Suprapubic skin (tissue), 4 donors: ENCODE measurements at places on chromosomes 7 and 10.

DNA sequence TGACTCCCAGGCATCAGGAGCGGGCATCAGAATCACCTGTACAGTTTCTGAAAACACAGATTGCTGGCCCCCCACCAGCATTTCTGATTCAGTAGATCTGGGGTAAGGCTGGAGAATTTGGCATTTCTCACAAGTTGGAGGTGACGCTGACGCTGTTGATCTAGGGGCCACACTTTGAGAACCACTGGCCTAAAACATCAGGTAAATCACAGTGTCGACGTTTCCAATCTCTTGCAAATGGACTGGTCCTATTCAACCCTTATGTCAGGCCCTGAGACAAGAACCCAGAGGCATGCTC lies 564.0 kb downstream of the KCNMA1 start:
- DNase-seq, result no peak

- DNase-seq, result no peak
Measured at GRCh38 chr7:12596225-12596790, 25.8 kb downstream of the SCIN start.

GRCh38 chr7:14000247-14000646 lies 10.8 kb upstream of the ETV1 start:
- no peak for DNase-seq

DNA sequence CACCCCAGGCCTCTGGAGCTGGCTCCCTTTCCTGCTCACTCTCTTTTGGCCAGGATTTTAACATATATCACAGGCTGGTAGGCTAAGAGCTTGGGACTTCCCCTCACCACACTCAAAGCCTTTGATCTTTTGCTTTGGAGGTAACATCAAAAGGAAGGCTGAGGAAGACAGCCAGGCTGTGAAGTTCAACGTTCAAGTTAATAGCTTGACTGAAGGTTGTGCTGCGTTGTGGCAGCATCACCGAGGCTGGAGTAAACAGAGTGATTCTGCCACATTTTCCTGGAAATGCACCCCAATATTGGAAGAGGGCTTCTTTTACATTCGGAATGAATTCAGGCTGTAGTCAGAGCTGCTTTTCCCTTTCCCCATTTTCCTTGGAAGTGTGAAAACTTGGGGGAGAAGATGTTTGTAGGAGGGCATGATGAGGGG lies 57.3 kb downstream of the TCF7L2 start:
- DNase-seq, result no peak

- no peak for DNase-seq
Measured at GRCh38 chr7:151210087-151210854, at the start of gene H2BK1. Gene H2BK1, minus strand, starts transcription at chr7:151210488. Its CDS starts 170 bp downstream, at chr7:151210318.

DNA sequence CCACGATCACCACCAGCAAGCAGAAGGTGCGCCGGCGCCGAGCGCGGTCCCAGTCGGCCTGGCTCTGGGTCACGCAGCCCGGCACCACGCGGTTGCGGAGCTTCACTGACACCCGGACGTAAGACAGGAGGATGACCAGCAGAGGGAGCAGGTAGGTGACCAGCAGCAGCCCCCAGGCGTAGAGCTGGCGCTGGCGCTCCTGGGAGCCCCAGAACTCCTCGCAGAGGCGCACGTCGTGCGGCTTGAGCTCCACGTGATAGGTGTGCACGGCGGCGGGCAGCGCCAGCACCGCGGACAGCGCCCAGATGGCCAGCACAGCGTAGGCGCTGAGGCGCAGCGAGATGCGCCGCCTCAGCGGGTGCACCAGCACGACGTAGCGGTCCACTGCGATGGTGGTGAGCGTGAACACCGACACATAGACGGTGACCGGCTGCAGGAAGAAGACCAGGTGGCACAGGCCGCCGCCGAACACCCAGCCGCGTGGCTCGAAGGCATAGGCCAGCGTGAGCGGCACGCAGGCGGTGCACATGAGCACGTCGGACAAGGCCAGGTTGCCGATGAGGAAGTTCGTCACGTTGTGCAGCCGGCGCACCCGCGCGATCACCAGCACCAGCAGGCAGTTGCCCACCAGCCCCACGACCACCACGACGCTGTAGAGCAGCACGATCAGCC lies 920 bp downstream of the PRLHR start:
- no peak for DNase-seq

DNA sequence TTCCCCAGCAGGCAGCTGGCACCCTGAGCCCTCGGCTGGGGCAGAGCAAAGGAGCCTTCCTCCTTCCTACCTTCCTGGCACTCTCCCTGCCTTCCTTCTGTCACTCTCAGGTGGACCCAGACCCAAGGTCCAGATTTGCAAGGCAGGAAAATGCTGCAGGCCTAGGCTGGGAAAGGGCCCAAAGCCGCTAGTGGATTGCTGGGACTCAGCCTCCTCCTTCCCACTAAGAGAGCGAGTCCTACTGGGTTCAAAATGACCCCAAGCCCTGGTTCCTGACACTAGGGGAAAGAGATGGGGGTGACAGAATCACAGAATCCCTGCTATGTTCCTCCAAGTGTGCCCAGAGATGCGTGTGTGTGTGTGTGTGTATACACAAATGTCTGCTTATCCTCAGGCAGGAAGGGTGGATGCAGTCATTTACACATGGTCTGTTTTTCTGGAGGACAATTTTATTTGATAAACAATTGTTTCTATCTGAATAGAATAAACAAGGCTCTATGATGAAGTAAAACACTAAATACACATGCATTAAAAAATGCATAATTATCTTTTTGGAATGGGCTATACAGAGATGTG lies 1.3 kb upstream of the PLAU start:
- no peak for DNase-seq

DNA sequence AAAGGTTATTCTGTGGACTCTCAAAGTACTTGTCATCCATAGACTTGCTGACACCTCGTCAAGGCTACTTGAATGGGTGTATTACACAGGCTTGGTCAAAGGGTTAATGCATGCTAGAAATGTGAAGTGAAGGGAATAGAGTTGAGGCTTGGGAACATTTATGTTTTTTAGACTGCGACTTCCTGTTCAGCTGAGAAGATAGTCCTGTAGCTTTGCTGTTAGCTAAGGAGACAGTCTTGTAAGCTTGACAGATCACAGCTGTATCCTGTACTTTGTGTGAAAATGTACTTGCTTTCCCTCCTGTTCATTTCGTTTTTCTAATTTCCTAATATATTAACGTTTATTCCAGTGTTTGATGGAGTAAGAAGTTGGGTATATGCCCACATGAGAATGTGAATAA lies 52.1 kb downstream of the ADD3 start:
- no peak for DNase-seq
